ENCODE measurements at places on chromosomes 1 and 21.

DNA sequence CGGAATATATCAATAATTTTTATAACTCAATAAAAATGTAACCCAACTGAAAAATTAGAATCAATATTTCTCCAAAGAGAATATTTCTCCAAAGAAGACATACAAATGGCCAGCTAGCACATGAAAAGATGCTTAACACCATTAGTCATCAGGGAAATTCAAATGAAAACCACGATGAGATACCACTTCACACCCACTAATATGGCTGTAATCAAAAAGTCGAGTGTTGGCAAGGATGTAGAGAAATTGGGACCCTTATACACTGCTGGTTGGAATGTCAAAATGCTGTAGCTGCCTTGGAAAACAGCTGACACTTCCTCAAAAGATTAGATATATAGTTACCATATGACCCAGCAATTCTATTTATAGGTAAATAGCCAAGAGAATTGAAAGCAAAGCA is 133.0 kb downstream of the GPR52 start:
- no peak for DNase-seq

GRCh38 chr1:22784737-22785136 is 74.1 kb downstream of the EPHB2 start:
- DNase-seq = no peak

- no peak for DNase-seq
Measured at GRCh38 chr1:243316366-243316989, 60.6 kb downstream of the SDCCAG8 start.

DNA sequence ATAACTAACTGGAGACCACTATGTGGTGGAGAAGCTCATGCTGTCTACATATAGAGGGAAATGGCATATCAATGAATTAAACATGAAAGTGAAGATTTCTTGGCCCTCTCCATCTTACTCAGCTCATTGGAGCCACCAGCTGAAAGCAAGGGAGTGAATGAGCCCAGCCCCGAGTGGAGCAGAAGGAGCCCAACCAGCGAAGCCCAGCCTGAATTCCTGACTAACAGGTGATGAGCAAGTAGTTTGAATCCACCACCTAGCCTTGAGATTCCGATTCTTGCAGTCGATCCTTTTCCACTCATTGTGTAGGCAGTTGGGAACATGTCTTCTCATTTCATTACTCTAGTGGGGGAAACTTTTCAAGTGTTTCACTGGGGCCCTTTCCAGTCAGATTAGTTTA is 18.6 kb upstream of the ST6GALNAC3 start:
- no peak for DNase-seq

DNA sequence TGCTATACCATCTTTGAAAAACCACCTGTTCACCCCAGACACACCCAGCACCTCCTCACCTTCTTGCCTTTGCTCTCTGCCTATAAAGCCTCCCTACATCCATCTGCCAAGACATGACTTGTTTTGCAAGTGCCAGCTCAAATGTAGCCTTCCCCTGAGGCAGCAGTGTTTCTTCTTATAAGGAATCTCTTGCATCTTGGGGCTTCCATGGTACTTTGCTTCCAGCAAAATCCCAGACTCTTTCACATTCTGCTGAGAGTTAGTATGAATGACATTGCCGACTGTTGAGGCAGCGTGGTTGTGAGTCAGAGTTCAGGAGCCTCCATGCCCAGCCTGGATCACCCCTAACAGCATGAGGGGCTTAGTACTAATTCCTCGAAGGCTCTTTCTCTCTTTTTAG is 217.4 kb upstream of the RUNX1 start:
- DNase-seq = no peak

GRCh38 chr21:18041012-18041411 is 203.6 kb upstream of the CHODL start:
- DNase-seq = peak; percentile 5
